AG08396 (cell line): ENCODE measurements at places on chromosomes 13 and 19.
A peak's percentile ranks its signal among the peaks of the same experiment; 100 is the strongest.

- DNase-seq = peak; percentile 67
These were observed 802 bp downstream of the DMPK start for GRCh38 chr19:45781214-45782161.

DNA sequence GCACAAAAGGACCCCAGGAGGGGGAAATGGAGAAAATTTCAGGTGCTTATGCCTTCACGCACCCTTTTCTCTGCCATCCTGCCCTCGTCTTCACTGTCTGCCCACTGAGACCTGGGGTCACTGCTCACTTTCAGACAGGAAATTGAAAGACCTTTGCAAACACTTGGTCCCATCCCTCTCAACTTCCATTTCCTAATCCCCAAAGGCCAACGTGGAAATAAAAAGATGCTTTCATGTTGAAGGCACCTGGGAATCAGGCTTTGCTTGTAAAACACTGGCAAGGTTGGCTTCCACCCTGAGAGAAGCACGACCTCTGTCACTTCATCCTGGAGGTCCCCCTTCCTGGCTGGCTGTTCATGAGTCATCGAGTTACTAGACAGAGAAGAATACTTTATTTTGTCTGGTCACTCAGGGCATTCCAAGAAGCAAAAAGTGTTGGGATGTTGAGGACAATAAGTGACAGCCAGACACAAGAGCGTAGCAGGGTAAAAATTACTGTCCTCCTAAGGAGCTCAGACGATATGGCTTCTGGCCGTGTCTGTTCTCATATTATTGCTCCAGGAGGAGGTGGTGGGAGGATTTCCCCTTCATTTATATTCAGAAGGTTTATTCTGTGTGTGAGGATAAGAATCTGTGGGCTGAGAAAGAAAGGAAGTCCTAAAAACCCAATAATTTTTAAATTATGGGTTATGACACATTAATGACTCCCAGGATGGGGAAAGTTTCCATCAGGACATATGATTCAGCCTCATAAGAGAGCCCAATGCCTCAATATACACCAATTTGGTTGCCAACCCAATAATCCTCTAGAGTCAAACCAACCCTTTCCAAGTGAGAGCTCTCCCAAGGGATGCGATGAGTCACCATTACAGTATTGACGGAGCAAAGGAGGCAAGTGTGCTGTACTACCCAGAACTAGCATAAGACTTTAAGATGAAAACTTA lies 409.0 kb downstream of the COG6 start:
- DNase-seq = peak; percentile 15

DNA sequence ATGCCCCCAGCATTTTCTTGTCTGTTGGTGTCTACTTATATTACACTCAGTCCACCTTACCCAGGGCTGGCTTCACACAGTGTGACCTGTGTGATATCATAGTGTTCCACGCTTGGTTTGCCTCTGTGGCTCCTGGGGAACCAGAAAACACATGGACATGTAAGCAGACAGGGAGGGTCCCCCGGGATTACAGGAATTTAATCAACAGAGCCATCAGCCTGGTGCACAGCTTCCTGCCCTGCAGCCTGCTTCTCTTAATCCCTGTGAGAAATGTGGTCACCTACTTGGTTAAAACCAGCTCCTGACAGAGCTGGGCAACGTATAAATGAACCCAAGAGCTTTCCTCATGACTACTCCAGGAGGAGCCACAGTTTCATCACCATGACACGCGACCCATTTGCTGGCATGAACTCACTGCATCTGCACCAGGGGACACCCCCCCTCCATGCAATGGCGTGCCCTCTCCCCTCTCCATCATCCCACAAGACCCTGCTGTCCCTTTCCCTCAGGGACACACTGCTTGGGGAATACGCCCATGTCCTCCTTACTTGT lies 152.1 kb downstream of the UQCRFS1 start:
- no peak for DNase-seq

DNA sequence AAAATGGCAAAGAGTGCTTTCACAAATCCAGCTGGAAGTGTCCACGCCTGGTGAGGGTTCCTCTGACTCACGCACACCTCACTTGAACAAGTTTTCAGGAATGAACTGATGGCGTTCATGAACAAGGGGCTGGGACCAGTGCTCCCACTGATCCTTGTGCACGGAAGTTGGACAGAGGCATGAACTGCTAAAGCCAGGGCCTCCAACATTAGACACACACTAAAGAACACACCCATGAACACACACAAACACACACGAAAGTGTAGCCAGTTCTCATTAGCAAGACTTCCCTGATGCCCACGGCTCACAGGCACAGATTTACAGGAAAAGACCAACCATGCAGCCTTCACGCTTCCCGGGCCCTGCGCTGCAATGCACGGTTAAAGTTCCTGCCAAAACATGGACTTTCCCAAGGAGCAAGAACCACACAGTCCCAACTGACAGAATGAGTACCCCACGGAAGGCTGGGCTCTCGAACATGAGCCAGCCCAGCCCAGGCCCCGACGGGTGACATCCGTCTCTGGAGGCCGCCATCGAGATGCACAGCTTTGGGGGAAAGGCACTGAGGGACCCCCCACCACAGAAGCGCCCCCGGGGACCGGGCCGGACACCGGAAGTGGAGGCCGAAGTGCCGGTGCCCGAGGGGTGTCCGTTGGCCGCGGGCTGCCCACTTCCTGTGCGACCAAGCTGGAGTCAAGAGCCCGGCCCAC lies 808 bp downstream of the DNMT1 start:
- peak; percentile 62 for DNase-seq

DNA sequence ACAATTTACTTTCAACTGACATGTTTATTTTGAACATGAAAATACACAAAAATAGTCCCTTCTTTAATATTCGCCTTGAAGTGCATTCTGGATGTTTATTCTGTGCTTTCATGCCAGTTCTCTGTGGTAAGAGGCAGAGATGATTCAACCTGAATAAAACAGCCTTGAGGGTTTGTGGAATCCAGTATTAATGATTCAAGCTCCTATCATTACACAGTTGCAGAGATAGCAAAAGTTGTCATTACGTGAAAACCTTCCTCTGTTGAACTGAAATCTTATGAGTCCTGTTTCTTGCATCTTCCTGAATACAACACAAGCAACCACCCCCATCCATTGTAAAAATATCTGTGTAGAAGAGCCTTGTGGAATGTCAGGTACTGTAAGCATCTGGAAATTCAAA lies 142.3 kb upstream of the HTR2A start:
- peak; percentile 29 for DNase-seq

DNA sequence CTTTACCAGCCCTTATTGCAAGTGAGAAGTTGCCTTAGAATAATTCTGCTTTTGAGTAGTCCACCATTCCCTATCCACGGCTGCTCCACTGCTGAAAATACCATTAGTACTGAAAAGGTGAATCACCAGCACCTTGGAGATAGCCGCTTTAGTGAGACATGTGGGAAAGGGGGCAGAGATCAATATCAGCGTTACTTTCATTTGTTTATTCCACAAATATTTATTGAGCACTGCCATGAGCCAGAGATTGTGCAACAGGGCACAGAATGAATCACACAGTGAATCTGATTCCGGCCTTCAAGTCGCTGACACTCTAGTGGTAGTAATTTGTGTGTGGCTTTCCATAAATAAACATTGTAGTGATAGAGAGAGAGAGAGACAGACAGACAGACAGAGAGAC lies 31.5 kb upstream of the MYO16 start:
- DNase-seq = no peak

- no peak for DNase-seq
These were observed 4.7 kb downstream of the RASA3 start for GRCh38 chr13:114127473-114128347.
